ENCODE measurements at places on chromosomes 2 and 18.

- no peak for DNase-seq
Measured at GRCh38 chr2:71464389-71464788, 11.0 kb downstream of the DYSF start.

- no peak for DNase-seq
Measured at GRCh38 chr2:178450524-178450773, 526 bp downstream of the PRKRA start.

DNA sequence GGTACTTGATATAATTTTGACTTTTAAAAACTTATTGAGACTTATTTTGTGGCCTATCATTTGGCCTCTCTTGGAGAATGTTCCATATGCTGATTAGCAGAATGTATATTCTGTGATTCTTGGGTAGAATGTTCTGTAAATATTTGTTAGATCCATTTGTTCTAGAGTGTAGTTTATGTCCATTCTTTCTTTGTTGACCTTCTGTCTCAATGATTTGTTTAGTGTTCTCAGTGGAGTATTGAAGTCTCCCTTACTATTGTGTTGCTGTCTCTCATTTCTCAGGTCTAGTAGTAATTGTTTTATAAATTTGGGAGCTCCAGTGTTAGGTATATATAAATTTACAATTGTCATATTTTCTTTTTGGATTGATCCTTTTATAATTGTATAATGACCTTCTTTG is 349.6 kb upstream of the CWC22 start:
- DNase-seq = no peak

DNA sequence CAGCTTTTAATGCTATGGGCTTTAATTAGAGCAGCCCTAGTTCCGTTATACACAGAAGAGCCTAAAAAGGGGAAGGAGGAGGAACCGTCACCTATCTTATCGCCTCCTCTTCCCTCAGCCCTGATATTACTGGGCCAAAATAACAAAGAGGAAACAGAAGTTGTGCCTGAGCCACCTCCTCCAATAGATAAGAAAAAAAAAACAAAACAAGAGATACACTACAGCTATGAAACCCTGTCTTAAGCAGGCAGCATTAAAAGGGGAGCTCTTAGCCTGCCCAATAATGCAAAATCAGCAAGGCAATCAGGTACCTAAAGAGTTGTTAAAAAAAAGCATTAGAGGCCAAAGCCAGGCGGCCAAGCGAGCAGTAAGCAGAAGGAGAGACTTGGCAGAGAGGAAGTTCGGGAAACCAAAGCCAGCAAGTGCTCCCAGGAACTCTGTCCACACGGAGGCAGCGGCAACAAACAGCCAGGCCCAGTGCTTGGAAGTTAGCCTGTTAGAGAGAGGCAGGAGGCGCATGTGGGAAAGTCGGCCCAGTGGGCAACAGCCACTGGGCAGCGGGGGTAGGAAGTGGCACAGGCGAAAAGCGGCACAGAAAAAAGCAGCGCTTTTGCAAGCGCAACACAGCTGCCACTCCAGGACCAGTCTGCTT is 41.8 kb upstream of the PDK1 start:
- no peak for DNase-seq

GRCh38 chr2:12759248-12759647 is 42.5 kb downstream of the TRIB2 start:
- DNase-seq = no peak

DNA sequence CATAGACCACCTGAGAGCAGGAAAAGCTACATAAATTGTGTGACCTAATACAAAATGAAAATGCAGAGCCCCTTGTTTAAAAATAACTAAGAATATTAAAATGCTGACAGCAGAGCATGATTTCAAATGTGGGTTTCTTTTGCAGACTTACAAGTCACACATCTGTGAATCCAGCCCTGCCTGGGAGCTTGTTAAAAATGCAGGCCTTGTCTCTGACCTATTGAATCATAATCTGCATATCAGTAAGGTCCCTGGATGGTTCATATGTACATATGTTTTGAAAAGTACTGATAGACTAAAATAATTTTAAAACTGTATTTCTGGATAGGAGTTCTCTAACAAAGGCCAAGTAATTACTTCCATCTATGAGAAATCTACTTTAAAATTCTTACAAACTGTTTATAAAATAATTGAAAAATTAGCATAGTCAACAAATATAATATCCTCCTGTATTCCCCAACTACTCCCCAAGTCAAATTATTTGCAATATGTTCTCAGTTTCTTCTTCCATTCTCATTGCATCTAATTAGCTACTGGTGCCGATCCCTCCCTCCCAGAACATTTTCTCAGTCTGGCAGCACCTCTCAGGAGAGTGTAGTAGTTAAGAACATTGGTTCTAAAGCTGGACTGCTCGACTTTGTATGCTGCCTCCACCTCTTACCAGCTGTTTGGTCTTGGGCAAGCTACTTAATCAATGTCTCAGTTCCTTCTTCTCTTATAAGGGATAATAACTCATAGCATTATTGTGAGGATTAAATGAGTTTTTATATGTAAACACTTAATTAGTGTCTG is 1040.4 kb upstream of the CDH2 start:
- no peak for DNase-seq
